ENCODE measurements at places on chromosomes 11 and 22.

- DNase-seq, result no peak
These were observed 154.9 kb downstream of the TEAD1 start for GRCh38 chr11:12829131-12829530.

GRCh38 chr11:84922212-84922805 lies 704.8 kb downstream of the DLG2 start:
- DNase-seq, result no peak

DNA sequence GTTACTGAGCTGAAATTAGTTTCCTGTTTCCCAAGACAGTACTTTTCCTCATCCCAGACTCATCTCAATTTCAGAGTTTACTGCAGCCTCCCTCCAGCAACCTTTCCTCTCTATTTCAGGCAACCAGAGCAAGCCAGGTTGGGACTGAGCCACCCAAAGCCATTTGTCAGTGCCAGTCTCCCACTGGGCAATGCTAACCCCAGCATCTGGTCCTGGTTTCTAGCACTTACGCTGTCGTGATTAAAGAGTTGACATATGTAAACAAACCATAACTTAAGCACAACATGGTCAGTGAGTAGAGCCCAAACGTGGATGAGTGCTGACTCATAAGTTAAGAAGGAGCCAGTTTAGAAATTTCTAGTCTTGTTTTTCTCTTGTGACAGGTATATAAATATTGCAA lies 119.6 kb upstream of the BLID start:
- DNase-seq, result no peak

DNA sequence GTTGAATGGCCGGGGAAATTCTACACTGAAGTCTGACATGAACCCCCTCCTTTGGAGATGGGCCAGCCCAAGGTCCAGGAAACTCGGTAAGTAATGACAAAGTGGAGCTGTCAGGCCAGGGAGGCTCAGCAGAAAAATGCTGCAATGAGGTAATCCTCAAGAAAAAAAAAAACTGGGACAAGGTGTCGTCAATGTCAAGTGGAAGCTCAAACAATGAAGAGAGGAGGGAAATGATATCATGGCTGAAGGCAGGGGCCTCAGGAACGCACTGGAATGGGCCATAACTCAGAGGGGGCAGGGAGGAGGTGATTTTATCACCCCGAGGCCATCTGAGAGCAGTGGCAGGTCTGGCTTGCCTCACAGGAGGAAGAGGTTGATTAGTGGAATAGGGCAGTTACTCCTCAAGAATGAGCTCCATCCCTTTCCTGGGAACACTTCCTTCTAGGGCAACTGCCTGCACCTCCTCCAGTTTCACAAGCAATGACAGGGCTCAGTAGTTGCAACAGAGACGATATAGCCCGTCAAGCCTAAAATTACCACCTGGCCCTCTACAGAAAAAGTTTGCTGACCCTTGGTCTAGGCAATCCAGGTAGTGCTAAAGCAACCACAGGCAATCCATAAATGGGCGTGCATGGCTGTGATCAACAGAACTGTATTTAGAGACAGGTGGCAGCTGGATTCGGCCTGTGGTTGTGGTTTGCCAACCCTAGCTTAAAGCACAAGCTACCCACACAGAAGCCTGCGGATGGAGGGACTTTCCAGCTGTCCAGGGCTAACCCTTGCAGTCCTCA lies 65.2 kb downstream of the FBXO7 start:
- no peak for DNase-seq

DNA sequence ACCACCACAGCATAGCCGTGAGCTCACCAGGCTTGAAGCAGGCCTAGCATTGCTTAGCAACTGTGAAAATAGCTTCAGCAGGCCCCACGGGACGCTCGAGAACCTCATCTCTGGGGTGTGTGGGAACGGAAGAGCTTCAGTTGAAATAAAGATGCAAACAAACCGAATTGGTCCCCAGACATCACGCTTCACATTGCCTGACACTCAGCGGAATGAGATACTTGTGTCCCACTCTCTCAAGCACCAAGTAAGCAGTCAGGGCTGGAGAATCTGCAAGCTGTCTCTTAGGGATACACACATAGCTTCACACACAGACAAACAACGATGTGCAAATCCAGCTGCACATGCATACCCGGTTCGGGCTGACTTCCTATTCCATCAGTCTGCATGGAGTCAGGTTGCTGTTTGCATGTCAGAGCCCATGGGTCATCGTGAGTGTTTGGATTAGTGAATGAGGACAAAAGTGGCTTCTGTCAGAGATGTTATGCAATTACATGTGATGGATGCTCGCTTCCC lies 205.7 kb downstream of the SNX19 start:
- DNase-seq, result no peak

DNA sequence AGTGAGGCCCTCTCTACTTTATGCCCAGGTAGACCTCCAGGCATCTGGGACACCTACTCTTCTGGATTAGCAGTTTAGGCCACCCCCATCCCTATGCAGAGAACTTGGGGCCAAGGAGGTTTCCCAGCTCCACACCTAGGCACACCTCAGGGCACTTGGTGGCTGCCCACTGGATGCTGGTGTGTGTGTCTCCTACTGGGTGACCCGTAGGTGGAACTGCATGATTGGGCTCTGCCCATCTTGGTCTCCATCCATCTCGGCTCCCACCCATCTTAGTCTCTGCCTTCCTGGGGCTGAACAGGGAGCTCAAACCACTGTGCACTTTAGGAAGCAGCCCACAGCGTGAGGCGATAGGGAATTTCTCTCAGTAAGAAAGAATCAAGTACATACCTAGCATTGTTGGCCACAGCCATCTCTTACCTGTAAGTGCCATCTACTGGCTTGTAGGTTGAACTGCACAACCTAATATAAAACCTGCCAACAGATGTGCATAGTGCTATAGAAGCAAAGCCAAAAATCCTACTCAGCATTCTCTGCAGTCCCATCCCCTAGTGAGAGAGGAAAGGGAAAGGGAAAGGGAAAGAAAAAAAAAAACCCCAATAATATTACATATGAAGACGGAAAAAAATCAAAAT lies 61.6 kb upstream of the PTPN5 start:
- DNase-seq, result peak; percentile 1

GRCh38 chr11:4891996-4892640 lies 10.4 kb downstream of the OR51T1 start:
- DNase-seq, result no peak

- DNase-seq, result no peak
These were observed 31.3 kb downstream of the LINC01488 start for GRCh38 chr11:69512790-69513189.

DNA sequence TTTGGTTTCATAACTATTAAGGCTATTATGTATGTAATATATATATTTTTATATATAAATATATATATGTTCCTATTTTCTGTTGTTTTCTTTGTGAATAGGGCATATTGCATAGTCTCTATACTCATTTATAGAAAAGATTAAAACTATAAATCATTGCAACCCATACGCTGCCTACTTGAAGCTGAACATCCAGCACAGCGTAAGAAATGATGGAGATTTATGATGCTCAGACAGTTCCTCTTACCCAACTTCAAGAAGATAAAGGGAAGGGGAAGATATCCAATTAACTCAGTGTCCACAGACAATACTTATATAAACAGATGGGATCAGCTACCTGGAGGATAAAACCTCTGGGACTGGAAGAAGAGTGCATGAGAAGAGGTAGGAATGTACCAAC lies 791.7 kb downstream of the FAM181B start:
- no peak for DNase-seq

DNA sequence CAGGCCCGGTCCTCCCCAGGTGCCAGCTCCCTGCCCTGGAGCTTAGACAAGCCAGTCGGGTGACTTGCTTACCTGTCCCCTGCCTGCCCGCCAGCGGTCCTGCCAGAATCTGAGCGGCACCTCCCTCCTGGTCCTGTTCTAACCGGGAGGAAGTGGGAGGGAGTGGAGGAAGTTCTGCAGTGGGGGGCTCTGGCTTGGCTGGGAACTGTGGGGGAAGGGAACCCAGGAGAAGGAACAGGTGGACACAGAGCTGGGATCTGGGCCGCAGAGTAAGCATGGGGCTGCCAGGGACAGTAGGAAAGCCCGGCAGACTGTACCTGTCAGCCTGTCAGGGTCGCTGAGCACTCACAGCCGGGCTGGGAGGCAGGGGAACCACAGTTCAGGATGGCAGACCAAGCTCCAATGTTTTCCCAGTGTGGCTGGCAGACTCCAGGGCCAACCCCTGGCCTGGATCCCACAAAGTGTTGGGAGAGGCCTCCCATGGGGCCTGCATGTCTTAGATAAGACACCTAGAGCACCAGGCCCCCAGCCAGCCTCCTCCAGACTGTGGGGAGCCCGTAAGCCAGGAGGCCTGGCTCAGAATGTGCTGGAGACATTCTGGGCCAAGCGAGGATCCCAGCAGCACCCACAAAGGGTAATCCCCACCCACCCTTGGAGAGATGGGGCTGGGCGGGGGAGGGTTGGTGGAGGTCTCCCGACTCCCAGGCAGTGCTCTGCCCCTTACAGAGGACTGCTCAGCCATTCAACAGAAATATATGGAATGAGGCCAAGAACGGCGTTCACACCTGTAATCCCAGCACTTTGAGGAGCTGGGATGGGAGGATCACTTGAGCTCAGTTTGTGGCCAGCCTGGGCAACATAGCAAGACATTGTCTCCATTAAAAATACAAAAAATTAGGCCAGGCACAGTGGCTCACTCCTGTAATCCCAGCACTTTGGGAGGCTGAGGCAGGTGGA lies 2.3 kb downstream of the CYB5R3 start:
- no peak for DNase-seq

GRCh38 chr11:16193897-16194381 lies 162.4 kb downstream of the SOX6 start:
- DNase-seq, result no peak

- no peak for DNase-seq
These were observed 51.8 kb upstream of the KIRREL3 start for GRCh38 chr11:127052404-127052803.

DNA sequence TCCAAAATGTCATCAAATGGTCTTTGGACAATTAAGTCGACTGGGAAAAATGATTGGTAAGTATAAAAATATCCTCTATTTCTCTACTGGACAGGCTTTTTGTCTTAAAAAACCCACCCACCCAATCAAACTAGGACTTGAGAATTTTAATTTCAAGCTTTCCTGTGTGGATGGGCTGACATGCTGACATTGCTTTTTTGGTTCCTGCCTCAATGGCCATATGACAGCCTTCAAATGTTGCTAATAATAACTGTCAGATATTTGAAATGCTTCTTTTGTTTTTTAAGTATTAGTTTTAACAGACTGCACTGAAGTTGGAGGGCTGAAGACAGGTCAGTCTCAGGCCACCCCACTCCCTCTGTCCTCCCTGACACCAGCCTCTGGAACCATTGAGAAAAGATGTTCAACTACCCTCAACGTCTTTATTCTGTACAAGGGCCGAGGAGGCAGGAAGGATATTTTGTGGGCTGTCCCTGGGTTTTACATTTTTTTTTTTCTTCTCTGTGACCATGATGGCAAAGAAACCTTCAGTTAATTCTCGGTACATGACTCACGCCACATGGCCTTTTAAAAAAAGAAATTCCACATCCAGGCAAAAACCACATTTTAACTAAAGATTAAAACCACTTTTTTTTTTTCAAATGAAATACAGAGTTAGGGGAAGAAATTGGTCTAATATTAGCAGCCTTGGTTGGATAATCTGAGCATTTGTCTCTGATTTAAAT lies 130.4 kb downstream of the SLC1A2 start:
- no peak for DNase-seq

DNA sequence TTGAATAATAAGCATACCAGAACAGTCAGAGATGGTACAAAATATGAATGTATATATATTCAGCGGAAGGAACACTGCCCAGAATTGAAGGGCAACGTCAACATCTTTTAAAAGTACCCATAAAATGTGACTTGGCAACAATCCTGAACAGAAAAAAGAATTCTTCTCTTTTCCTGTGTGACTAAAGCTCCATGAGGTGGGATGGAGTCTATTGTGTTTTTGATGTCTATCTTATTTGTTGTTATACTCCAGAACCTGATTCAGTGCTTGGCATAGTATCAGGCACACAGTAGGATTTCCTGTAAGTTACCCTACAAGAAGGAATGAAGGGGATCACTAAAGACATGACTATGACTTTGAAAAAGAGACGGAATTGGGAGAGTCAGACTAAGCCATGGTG lies 10.3 kb downstream of the LDLRAD3 start:
- DNase-seq, result no peak

DNA sequence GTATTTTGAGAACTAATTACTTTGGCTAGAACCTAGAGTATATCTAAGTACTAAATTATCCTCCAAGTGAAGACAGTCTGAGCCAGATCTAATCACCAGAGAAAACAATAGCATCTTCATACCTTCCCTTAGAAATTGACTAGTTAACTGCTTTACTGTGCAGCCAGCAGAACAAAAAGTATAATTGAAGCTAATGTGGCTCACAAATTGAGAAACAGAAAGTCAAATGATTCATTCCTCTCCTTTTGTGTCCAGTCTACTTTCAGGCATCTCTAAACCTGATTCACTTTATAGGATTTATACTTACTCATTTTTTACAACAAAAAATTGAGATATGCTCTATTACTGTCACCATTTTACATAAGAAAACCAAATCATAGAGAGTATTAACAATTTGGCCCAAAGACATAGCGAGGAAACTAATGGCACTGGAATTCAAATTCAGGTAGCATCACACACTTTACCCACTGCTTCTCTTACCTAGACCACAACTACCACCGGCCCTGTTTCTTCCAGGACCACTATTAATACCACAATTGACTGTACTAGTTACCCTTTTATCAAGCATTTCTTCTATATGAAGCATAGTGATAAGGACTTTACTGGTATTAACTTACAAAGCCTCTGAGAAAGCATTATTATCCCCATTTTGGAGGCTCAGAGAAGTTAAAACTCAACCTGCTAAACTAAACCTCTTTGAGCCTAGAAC lies 1402.6 kb upstream of the TENM4 start:
- no peak for DNase-seq

- no peak for DNase-seq
These were observed 1.7 kb upstream of the RASSF10 start for GRCh38 chr11:13007182-13008060.

DNA sequence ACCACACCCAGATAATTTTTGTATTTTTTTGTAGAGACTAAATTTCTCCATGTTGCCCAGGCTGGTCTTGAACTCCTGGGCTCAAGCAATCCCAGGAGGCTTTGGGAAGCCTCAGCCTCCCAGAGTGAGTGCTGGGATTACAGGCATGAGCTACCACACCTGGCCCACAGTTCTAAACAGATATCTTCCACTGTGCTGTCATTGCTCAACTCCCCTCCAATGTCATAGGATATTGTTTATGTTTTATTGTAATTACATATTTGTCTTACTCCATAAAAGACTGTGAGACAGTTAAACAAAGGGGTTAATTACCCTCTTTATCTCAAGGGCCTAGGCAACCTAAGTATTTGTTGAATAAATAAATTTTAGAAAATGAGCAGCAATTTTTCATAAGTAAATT lies 204.2 kb downstream of the GRM5 start:
- no peak for DNase-seq

Measured in CD4-positive, alpha-beta memory T cell (primary cell).